T-helper 1 cell (primary cell): ENCODE measurements at places on chromosomes 5 and 9.

DNA sequence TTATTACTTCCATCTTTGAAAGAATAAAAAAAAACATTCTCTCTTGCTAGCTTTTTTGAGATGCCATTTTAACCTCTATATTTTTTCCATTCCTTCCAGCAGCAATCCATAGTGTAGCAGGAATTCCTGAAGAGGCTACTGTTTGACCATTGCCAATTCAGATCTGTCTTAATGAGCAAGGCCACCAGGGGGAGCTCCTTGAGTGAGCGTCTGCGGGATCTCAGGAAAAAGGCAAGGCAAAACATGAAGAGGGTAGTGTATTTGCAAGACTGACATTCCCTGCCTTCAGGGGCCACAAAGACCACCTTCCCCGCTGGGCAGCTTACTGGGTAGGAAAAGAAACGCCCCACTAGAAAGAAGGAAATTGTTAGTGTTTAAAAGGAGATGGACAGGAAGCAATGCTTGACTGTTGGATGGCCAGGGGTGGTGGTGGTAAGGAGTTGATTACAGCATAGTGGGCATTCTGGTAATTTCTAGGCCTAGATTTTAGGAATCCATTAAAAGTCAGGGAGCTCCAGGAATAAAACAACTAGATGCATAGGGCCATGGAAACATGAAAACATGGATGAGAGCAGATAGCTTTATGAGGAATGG, 206.6 kb upstream of the HAPLN1 start:
- DNase-seq, result no peak

GRCh38 chr9:117448066-117448465, 33.2 kb upstream of the ASTN2 start:
- DNase-seq, result no peak

DNA sequence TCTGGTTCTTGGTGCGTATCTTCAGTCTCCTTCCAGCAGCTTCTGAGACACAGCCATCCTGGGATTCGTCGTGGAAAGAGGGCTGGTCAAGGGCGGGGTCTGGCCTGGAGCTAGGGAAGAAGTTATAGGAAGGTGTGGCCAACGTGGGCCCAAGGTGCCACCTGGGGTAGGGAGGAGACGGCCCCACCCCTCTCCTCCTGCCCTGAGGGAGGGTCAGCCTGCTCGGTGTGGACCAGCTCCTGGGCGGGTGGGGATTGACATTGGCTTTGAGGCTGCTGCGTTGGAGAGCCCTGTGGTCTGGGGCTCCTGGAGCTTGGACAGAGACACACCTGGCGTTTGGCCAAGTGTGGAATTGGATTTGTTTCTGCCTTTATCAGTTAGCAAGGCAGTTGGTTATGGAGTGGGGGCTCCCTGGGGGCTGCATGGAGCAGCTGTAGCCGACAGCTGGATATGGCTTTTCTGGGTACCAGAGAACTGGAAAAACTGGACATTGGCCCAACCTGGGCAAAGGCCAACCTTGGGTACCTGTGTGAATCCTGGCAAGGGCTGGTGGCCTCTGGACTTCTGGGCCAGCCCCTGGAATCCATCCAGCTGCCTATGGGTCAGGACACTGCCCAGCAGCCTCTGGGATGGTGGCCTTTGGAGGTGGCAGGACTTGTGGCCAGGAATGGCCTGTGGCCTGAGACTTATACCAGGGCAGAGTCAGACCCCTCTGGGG, 75.7 kb upstream of the PPP1R26 start:
- no peak for DNase-seq

DNA sequence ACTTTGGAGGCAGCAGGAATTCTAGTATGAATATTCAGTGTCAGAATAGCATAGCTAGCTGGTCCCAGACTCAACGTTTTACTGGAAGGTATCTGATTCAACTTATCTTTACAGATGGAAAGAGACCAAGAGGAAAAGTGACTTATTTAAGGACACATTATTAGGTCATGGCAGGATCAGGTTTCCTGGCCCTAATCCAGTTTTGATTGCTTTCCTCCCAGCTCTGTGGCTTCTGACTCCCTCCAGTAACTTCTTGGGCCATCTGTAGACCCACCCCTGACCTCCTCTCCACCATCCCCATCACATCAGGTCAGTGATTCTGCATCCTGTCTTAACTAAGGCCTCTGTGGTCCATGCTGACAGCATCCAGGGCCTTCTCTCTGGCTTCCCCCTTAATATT, 38.4 kb downstream of the SH3TC2 start:
- DNase-seq, result no peak

DNA sequence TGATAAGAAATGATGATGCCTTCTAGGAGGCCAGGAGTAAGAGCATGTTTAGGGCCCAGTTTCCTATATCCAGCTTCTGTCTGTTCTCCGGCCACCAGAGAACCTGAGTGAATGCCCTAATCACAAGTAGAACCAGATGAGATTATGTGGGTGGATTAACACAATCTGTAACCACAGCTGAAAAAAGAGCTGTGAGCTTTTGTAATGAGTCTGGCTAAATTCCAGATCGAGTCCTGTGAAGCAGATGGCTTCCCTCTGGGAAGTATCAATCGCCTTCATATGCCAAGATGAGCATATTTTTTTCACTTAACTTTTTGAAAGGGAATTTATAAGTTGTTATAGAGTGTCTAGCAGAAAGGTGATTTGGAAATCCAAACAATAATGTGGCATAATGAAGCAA, 99.8 kb downstream of the NNT start:
- DNase-seq, result no peak
